ENCODE measurements at places on chromosomes 2 and 18.

DNA sequence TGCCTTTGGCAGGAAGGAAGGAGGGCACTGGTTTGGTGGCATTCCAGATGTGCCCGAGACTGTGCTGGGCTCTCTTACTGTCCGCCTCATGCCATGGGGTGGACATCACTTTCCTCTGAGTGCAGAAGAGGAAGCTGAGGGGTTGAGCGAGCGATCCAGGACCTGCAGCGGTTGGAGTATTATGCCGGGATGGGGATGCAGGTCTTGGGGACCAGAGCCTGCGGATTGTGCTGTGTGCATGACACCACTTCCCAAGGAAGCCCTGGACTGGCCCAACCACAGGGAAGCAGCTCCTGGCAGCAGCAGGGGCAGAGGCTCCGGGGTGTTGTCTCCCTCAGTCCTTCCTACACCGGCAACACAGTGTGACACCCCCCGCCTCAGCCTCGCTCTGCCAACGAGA, 44.5 kb downstream of the ATP6V1C2 start:
- no peak for DNase-seq

DNA sequence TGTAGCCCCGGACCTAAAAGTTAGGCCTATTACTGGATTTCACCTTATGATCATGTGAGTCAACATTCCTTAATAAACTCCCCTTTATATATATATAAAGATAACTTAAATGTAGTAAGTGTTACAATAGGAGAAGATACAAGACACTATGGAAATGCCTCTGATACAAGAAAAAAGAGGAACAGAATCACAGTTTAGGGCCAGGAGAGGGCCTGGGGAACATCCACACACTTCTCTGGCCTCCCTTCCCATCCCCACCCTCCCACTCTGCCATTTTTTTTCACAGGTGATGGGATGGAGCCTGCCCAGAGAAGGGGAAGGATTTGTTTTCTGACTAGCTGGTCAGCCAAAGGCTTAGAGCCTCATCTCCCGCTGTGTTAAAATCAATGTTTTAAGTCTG, 6.4 kb downstream of the CDC42EP3 start:
- DNase-seq: no peak

- DNase-seq: no peak
Observed at GRCh38 chr2:239360421-239361310, 40.2 kb downstream of the HDAC4 start.

- no peak for DNase-seq
Observed at GRCh38 chr2:168215813-168216212, 31.6 kb downstream of the STK39 start.

DNA sequence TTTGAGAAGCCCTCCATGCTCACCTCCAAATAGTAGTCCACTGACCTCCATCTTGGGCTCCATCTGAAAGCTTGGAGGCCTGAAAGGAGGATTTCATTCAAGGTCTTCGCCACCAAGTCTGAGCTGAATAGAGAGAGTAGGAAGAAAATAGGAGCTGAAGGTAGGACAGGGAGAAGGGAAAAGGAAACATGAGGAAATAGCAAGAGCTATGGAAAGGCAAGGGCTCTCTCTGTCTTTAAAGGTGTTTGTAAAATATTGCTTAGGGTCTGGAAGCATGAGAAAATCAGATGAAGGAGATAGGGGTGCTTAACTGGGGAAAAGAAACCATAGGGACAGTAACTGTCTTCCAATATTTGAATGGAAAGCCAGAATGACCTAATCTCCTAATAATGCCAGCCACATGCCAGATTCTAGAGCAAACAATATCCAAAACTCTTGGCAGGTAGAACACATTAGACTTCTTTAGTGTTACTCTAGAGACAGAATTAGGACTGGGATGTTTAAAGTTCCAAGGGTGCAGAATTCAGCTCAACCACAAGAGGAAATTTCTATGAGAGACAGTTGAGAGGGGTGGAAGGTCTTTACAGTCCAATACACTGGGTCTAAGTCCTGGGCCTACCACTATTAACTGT, 67.4 kb downstream of the NAB1 start:
- DNase-seq: no peak

DNA sequence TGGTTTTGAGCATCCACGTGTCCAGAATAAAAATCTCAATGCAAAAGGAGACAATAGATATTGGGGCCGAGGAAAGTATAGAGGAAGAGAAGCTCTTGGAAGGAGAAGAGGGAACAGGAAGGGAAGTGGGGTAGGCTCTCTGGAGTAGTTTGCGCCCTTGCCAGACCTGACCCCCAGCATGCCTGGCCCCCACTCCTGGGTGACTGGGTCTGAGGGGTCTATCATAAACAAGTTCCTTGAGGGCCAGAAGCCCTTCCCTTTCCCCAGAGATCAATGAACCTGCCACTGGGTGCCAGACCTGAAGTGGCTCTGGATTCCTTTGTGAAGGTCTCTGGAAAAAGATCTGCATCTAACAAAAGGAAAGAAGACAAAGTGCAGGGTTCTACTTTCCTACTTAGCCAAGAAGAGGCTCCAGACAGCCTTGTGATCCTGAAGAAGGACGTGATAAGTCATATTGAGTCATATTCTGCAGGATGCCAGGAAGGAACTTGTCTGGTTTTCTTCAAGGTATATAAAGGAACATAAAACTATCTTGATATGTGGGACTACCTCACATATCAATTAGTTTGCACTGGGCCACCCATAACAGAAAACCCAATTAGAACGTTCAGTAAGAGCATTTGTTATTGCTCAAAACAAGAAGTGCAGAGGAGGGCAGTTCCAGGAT, 18.7 kb upstream of the ATOH8 start:
- no peak for DNase-seq

- no peak for DNase-seq
Observed at GRCh38 chr2:166802475-166802874, 85.8 kb upstream of the XIRP2 start.

- no peak for DNase-seq
Observed at GRCh38 chr2:196177124-196177523, 5.7 kb upstream of the STK17B start.

DNA sequence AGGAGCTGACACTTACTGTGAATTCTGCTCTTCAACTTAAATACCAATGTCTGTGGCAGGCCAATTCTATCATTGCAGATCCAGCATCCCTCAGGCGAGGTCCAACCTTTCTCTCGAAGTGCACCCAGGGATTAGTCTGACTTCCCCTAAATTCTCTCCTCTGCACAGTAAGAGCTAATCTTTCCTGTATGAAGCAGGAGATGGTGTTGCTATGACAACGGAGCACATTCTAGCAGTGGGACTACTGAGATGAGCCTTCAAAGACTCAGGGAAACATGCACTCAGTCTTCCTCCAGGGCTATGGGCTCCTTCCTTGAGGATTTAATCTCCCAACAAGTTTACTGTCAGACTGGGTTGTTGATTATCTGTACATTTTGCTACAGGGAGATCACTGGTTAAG, 176.3 kb downstream of the NOL4 start:
- DNase-seq: no peak

GRCh38 chr2:147247749-147248148, 597.1 kb upstream of the ACVR2A start:
- DNase-seq: no peak

DNA sequence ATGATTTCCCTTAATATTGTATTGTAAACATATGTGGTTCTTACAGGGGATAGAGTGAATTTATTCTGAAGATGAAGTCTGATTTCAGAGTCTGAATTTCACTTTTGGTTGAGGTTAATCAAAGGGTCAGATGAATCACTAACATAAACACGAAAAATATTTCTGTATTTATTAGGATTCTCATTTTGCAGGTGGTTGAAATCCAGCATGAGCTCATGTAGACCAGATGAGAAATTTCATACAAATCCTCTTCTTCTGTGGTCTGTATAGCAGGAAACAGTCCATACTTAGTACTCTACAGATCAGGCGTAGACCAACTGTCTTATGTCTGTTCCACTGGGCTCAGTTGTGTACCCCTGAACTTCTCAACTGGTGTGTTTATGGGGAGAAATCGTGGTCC, 157.8 kb downstream of the BABAM2 start:
- no peak for DNase-seq

GRCh38 chr2:191314697-191315364, 69.6 kb downstream of the MYO1B start:
- no peak for DNase-seq

GRCh38 chr2:84880395-84880644, 564 bp downstream of the TRABD2A start:
- DNase-seq: no peak

- DNase-seq: no peak
Observed at GRCh38 chr2:143720095-143720664, 591.0 kb downstream of the ARHGAP15 start.

DNA sequence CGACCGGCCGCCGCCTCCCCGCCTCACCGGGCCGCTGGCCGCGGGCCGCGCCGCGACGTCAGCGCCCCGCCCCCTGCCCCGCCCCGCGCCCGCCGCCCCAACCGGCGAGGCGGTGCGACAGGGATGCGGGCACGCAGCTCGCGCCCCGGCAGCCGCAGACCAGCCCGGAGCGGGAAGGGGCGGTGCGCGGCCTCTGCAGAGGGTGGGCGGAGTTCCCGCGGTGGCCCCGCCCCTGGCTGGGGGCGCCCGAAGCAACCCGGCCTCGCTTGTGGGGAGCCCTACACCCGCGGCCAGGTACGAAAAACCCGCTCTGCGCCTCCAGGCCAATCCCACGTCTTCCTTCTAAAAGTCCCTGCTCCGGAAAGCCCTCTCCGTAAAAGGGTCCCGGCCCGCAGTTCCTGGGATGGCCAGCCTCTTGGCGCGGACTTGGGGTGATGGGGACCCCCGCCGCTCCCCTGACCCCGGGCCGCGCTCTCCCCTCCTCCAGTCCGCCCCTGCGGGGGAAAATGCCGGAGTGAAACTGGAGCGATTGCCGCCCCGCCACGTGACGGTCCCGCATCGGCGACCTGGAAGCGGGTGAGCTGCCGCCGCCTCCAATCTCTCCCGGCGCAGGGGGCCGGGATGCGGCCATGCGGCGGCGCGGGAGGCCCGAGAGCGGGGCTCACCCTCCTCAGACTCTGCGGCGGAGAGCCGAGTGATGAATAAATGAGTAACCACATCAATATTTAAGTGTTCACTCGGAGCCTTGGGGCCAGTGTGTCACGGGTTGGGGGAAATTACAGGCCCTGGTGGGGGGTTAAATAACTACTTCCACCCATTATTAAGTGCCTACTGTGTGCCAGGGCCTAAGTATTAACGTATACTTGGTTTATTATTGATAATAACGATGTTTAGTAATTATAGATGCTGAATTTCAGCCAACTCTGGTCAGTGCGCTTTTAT, at the start of gene RAB11FIP5:
Gene RAB11FIP5, minus strand, starts transcription at position 36 of the 942 bp plus-strand sequence. CDS start 171 bp downstream, outside the sequence.
- DNase-seq: peak; percentile 88

DNA sequence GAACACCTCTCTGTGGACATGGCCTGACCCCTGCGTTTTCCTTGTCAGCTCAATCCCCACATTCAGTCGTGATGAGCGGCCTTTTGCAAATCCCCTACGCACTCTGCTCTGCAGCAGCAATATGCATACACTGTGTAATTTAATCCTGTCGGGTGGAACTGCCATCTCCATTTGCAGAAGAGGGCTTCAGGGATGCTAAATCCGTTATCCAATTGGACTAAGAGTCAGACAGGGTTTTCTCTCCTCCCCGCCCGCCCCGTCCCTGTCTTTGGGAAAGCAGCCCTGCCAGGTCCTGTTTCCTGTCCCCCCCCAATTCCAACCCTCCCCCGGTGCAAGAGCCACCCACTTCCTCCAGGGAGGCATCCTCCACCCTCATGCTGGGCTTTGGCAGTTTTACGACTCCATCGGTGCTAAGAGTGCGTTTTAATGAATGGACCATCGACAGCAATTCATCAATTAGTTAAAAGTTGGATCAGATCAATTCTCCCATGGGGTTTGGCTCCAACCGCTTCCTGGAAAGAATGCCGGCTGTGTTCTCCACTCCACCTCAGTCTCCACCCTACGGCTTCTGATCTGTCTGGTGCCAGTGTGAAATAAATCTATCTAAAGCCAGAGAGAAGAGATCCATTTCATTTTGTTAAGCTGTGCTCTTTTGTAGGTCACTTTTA, 53.5 kb upstream of the ASAP2 start:
- peak; percentile 42 for DNase-seq
